ENCODE measurements at places on chromosomes 2 and 18.

GRCh38 chr2:128108166-128108565 lies 17.2 kb downstream of the UGGT1 start:
- no peak for DNase-seq

DNA sequence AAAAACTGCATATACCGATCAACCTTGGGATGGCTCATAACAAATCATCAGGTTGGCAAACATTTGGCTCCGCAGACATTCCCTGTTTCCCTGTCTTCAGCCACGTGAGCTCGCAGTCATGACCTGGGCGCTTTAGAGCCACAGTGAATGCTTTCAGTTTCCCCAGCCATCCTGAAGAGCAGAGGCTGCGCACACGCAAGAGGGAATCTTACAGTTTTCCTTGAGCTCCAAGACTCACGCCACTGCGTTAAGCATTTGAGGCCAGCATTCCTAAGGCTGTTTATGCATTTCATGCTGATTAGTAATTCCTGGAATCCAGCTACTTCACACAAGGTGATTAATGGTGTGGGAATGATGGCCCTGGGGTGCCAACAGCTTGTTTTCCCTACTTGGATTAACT lies 95.1 kb downstream of the MTCL1 start:
- DNase-seq, result peak; percentile 100

DNA sequence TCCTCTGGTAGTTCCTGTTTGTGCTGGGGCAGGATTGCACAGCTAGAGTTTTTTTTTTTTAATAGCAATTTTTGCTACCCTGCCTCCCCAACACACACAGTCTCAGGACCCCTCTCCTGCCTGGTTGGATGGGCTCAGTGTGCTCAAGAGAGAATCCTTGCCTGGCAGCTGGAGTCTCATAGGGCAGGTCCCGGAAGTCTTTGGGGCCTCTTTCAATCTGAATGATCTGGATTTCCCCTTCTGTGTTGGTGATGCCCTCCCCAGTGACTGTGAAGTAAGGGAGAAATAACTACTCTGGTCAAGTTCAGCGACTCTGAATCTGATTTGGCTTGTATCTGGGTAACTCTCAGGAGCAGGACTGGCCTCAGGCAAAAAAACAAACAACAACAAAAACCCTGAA lies 220.6 kb upstream of the LRRTM1 start:
- no peak for DNase-seq

DNA sequence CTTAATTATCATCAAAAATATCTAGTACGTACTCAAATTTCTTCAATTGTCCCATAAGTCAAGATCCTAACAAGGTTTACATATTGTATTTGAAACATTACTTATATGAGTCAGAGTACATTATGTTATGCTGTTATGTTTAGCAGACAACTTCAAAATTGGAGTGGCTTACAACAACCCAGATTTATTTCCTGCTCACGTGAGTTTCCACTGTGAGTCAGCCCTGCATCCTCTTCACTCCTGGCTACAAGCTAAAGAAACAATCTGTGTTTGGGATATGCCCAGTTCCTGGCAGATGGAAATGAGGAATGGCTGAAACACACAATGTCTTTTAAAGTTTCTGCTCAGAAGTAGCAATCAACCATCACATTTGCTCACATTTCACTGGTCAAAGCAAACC lies 31.5 kb upstream of the TANC1 start:
- peak; percentile 98 for DNase-seq

DNA sequence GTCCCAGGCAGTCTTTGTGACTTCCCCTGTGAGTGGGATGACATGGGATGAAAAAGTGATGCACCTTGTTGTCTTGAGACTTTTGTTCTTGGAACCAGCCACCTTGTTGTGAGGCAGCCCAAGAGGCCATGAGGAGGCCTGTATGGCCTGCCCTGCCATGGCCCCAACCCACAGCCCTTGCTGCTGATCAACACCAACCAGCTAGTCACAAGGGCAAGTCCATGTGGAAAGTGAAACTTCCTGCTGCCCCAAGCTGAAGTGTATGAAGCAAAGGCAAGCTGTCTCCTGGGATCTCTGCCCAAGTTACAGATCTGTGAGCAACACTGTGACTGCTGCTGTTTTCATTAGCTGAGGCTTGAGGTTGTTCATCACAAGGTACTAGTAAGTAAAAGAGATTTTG lies 21.6 kb downstream of the TMEM18 start:
- peak; percentile 12 for DNase-seq

- no peak for DNase-seq
Measured at GRCh38 chr2:109247340-109247739, 118.3 kb downstream of the SH3RF3 start.

DNA sequence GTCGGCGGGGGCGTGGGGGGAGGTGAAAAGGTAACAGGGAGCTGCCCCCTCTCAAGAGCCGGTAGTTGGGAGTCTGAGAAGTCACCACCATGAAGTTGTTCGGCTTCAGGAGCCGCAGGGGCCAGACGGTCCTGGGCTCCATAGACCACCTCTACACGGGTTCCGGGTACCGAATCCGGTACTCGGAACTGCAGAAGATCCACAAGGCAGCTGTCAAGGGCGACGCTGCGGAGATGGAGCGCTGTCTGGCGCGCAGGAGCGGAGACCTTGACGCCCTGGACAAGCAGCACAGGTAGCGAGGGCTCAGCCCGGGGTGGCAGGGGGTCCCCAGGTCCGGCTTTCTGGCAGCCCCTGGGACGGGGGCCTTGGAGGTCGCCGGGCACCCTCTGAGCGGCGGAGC lies 47.1 kb upstream of the ZNF519 start:
- DNase-seq, result no peak

GRCh38 chr2:130823886-130824491 lies 12.7 kb upstream of the ARHGEF4 start:
- DNase-seq, result no peak

GRCh38 chr2:235007664-235008457 lies 56.0 kb downstream of the SH3BP4 start:
- DNase-seq, result no peak

DNA sequence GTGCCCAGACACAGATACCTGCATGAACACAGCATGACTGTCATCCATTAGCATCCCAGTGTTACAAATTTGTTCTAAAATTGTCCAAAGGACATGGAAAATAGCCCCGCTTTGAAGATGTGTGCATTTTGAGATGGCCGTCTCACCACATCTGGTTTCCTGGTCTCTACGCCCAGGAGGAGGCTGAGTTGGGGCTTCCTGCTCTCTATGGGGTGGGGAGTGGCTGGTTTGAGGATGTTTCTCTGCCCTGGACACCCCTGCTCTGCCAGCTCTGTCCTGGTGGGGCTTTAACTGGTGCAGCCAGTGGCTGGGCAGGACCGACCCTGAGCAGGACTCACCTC lies 74.6 kb upstream of the SMAD7 start:
- no peak for DNase-seq

DNA sequence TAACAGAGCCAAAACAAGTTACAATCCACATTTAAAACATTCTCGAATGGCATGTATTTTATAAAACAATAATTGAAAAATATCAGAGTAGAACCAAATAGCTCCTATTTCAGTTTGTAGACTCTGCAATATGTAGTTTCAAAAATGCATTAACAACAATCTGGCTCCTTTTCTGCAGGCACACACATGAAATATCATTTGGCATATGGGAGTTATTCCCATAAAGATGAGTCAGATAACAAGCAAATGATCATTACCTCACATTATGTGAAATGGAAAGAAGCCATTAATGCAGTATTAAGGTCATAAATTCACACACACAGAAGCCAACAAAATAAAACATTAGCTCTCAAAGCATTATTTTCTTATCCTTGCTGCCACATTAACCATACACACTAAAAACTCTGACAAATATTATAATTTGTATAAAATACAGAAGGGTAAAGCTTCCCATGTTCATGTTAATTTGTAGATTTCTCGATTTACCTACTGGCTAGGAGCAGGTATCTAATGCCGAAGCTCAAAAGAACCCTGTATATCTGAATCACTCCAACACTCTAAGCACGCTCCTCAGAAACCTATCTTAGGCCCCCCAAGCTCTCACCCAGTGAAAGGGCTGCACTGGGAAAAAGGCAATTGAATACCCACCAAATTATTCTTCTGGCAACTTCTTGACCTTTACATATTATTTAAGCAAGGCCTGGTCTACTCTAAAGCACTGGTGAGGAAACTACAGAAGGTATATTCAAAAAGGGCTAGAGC lies 13.8 kb downstream of the NBAS start:
- DNase-seq, result no peak

- DNase-seq, result no peak
Measured at GRCh38 chr2:212752730-212753351, 214.2 kb upstream of the ERBB4 start.

DNA sequence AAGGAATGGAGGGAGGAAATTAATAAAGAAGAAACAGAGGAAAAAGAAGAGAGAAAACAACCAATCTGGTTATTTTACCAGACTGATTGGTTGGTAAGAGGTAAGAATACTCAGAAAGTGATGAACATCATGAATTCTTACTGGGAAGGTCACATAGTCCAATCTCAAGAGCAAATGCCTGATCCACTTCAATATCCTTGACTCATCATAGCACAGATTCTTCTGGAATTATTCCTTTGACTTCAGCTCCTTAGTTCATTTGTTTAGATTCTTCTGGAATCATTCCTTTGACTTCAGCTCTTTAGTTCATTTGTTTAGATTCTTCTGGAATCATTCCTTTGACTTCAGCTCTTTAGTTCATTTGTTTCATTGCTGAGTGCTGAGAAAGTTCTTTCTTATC lies 2030.6 kb upstream of the CELF4 start:
- peak; percentile 76 for DNase-seq

- peak; percentile 47 for DNase-seq
Measured at GRCh38 chr18:23336101-23336500, 117.0 kb upstream of the RIOK3 start.

GRCh38 chr2:47697000-47697601 lies 85.8 kb upstream of the MSH6 start:
- DNase-seq, result no peak

DNA sequence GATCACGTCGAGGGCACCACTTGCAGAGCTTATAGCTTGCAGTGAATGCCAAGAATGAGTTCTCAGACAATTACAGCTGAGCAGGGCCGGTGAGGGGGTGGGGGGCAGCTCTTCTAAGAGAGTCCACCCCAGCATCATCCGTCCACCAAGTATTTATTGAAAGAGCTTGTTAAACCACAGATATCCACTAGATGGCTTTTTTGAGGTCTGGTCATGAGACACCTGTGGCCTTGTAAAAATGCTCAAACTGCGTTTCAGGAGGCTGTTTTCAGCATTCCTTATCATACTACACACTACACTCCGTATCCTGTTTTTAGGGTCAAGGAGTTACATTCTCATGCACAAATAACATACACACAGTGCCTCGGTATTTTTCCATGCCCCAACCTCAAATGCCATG lies 51.5 kb downstream of the DNAJC10 start:
- DNase-seq, result peak; percentile 49

DNA sequence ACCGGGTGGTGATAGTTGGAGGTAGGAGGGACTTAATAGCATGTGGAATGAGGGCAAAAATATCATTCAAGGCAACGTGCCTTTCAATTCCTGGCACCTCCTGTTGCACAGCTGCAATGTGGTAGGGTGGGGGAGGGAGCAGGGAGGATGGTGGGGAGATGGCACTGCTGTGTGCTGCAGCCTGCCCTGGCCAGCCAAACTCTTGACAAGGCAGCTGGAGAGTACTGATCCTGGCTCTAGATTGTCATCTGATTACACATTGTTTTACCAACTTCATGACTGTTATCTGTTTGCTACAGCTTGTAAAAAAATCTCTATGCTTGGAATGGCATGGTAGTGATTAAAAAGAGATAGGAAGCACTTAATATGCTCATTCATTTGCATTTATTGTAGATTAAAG lies 47.7 kb downstream of the PLCL1 start:
- DNase-seq, result no peak

DNA sequence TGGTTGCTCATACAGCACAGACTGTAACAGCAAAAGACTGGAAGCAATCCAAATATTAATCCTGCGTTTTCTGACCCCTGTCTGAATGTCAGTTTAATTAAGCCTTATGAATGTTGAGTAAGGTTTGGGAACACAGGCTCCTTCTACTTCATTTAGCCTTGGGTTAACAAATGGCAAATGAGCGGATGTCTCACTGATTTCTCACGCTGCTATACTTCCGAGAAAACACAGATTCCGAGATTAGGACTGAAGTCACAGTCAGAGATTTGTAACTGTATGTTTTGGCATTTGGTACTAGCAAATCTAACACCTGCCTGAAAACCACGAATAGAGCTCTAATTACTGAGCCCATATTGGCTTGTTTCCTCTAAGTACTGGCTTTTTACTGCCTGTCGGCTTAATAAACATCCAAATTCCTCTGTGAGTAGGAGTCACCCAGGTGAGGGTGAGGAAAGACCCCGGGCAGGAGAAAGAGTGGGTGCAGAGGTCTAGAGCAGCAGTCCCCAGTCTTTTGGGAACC lies 10.6 kb downstream of the MC5R start:
- no peak for DNase-seq

GRCh38 chr18:24168496-24168895 lies 29.6 kb downstream of the CABYR start:
- DNase-seq, result no peak

All from fibroblast of lung (primary cell).